Glutamatergic neuron (in vitro differentiated cells): ENCODE measurements at places on chromosomes 12 and 14.

DNA sequence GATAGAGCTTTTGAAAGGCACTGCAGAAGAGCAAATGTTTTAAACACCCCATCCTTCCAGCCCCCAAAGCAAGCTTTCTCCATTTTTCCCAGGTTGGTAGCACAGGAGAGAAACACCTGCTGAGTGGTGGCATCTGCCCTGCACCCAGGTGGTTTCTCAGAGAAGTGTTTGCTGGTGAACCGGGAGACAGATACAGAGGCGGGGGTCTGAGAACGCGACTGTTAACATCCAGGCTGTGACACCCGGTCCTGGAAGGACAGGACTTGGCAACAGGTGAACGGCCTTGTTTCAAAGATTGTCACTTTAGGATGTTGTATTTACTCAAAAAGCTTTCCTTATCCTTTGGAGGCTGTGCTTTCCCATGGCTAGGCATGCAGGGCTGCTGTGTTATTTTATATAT lies 18.5 kb downstream of the MMAB start:
- DNase-seq = no peak

DNA sequence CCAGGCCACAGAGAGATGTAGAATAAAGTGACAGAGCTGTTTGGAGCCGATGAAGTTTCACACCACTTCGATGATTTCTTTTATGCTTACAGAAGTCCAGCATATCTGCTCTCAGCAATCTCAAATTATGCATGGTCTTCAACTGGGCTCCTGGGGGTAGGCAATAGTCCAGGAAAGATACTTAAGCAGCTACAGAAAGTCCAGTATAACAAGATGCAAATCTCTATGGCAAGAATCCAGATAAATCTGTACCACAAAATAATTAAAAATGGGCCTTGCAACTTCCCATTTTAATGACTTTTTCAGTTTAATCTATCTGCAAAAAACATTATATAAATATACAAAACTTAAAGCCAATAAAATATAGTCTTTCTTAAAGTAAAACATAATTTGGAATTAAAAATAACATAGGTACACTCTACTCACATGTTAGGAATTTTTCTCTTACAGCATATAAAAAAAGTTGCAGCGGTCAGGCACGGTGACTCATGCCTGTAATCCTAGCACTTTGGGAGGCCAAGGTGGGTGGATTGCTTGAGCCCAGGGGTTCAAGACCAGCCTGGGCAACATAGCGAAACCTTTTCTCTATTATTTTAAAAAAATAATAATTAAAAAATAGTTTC lies 20.5 kb upstream of the RAD51AP1 start:
- no peak for DNase-seq

DNA sequence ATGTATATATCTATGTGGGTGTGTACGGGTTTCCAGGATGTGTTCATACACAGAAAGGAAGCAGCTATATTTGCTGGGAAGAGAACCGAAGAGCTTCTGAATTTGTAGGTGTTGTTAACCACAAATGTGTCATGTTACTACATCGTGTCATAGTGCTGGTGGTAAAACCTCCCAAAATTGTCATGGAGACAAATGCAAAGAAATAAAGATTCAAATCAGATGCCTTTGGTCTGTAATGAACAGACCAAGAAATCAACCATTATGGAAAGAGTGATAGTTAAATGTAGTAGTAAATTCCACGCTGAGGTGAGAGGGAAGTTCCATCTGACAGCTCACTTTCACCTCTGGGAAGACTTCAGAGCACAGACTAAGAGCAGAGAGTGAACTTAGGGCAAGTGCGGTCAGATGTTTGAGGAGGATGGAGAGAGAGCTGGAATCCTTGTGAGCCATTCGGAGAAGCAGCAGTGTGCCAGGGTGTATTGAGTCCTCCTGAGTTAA lies 487.5 kb downstream of the TMEM121 start:
- no peak for DNase-seq

DNA sequence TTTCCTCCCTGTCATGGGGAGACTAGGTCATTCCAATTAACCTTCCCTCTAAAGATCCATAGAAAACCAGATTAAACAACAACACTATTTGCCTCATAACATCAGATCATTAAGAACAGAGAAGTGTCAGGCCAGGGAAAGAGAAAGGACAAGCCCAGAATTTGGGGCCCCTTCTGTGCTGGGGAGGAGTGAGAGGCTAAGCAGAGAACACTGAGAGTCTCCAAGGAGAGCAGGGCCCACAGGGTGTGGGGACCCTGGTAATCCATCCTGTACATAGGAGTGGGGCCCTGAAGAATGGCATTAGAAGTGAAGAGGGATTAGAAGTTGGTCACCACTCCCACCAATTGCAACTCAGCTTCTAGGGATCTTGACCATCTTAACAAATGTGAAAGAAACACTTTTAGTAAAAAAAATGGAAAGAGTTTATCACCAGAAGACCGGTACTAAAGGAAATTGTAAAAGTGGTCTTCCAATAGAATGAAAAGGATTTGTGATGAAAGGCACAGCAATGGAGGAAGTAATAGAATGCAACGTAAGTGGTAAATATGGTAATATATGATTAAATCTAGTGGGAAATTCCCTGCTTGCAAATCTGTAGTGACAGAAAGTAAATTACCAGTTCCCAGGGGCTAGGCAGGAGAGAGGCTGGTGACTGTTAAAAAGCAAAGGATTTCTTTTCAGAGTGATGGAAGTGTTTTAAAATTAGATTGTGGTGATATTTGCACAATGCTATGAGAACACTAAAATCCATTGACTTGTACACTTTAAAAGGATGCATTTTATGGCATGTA lies 14.0 kb upstream of the TMTC1 start:
- no peak for DNase-seq

GRCh38 chr12:49920241-49920914 lies 16.7 kb upstream of the FAIM2 start:
- DNase-seq = no peak

- DNase-seq = no peak
These were observed 35.8 kb downstream of the USP15 start for GRCh38 chr12:62296001-62296400.

GRCh38 chr12:75694534-75695268 lies 183.3 kb upstream of the KRR1 start:
- no peak for DNase-seq

DNA sequence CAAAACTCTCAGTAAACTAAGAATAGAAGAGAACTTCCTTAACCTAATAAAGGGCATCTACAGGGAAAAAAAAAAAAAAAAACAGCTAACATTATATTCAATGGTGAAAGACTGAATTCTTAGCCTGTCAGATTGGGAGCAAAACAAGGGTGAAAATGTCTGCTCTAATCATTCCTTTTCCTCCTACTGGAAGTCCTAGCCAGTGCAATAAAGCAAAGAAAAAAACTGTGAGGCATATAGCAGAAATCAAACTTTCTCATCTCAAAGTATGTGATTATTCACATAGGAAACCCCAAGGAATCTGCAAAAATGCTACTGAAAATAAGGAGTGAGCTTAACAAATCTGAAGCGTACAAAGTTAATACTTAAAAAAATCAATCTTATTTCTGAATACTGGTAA lies 170.7 kb downstream of the NUAK1 start:
- DNase-seq = no peak

DNA sequence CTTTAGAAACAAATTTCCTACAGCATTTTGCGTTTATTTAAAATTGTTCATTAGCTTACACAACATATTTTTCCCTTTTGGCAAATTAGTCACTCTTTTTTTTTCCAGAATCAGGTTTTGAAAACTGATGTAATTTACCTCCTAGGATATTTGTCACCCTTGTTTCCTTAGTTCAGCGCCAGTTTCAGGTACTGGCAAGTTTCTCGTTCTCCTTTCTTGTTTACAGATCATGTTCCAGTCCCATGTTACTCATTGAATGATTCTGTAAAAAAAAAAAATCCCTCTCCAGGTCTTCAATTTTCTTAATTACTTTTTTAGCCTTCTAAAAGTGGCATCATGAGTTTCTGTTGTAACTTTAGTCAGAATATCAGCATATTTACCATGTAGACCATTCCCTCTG lies 2.7 kb downstream of the PPP4R4 start:
- DNase-seq = no peak

GRCh38 chr12:6314776-6315175 lies 4.3 kb downstream of the PLEKHG6 start:
- DNase-seq = no peak

GRCh38 chr14:104937161-104937560 lies 12.5 kb downstream of the PLD4 start:
- peak; percentile 5 for DNase-seq

DNA sequence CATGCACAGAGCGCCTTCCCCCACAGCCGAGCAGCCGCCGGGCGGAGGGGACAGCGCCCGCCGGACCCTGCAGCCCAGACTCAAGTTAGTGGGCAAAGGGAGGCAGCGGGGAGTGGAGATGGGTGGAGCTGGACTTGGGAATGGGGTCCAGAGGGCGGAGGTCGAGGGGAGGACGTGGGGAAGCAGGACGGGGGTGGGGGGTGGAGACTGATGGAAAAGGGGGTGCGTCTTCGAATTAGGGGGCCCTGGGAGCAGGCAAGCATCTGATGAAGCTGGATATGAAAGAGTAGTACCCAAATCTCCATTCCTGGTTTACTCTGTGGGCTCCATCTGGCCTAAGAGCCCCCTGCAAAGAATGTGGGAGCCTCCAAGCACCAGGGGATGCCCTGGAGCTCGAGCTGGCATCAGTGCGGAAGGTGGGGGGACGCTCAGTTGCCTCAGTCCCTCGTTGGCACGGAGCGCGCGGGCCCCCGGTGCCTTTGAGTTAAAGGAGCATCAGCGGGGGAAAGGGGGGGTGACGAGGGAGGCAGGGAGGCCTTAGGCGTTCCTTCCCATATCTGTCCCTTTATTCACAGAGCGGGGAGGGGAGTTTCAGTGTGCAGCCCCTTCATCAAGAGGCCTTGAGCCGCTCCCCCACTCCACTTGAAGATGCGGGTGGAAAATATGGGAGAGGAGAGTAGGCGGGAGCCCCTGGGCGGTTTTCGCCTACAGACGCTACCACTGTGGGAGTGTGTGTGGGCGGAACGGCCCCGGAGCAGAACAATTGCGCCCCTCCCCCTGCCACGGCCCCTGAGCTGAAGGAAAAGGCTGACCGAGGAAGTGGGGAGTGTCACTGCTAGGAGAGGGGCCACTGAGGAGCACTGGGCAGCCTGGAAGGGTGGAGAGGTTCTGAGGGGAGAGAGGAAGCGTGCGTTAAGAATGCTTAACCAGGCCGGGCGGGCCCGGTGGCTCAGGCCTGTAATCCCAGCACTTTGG lies 644 bp downstream of the NAB2 start:
- DNase-seq = peak; percentile 50

- no peak for DNase-seq
These were observed 760.1 kb downstream of the RPS29 start for GRCh38 chr14:48826058-48826457.

GRCh38 chr14:103016594-103016993 lies 40.8 kb downstream of the CDC42BPB start:
- no peak for DNase-seq

- no peak for DNase-seq
These were observed 87.1 kb upstream of the PLEKHG7 start for GRCh38 chr12:92615703-92616102.

DNA sequence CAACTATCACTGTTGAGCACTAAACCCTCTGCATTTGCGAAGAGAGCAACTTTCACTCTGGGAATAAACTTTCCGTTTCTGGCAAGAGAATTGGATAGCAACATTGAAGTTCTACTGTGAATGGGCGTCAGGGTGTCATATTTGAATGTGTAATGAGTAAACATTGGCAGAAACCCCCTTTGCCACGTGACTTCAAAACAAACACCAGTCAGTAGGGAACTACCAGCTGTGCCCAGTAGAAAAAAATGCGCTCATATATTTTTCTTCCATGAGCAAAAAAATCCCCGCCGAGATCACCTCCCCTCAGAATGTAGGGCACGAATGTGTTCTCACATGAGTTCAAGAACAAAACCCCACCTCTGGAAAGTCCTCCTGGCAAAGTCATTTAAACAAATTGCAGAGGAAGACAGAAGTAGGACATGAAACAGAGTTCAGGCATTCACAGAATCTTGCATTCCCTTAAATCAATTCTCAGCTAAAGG lies 80.6 kb downstream of the BTG1 start:
- DNase-seq = no peak

DNA sequence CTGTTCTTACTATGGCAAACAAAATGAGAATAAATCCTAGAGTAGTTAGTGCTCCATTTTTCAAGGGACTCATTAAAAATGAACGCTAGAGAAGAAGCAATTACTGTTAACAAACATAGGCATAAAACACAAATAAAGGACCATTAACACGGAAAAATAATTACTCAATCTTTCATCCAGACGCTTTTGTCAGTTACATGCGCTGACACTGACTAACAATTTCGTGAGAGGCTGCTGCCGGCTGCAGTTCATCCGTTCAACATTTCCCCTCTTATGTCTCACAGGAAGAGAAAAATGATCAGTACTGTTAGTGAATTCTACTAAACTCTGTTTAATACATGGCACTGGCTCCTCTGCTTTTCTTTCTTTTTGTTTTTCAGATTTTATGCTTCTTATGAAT lies 472.7 kb upstream of the FLRT2 start:
- no peak for DNase-seq

DNA sequence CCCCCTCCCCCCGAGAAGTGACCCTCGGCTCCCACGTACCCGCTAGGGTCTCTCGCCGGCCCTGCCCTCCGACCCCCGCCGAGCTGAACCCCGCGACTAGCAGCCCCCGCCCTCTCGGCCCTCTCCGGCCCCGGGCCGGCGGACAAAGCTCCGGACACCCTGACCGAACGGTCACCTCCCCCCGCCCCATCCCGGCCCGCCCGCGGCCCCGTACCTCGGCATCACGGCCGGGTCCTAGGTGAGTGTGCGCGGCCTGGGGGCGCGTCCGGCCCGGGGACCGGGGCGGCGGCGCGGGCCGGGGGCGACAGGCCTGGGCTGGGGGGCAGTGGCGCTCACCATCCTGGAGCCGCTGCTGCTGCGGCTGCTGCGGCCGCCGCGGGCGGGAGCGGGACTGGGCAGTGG lies at the start of gene FIGNL2:
Gene FIGNL2 (minus strand): TSS at position 393 of the 402 bp plus-strand sequence. CDS start 26,305 bp downstream, outside the sequence.
- peak; percentile 58 for DNase-seq

DNA sequence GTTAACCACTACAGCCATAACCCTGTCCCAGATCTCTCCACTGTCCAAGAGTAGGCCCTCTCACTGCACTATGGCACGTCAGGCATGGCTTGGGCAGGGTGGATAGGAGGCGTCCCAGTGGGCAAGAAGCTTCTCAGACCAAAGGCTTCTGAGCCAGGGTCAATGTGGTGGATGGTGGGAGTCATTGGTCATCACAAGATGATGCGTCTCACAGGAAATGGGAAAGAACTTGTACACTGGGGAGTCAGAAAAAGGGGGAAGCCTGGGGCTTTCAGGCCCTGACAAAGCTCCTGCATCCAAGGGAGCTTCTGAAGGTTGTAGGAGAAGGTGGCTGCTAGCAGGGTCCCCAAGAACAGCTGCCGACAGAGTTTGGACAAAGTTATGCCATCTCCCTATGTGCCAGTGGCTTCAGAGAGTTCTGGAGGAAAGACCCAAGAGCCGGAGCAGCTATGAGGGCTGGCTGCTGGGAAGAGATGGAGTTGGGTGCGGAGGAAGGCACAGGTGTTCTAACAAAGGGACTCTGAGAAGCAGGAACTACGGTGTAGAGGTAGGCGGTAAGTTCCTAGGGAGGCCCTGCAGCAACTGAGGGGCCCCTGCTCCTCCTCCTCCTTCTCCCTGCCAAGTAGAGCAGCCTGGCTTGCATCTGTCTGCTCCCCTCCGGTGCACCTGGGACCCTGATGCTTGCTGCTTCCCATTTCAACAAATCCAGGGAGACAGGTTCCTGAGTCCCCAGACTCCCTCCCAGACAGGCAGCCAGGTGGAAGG lies 81.1 kb downstream of the ARL6IP4 start:
- DNase-seq = no peak
